ENCODE measurements at places on chromosomes 6 and 20. TPM values are rescaled to one million over a fixed set of nuclear protein-coding genes. Genes with fewer than 3 reads are reported as not detected.

The SLC26A8 gene
- total RNA-seq: under 0.01 TPM

The DYNLRB1 gene
- total RNA-seq: 44.4 TPM

The KIAA1755 gene
- 0.37 TPM for total RNA-seq

The RBPJL gene
- total RNA-seq: not detected

The BTN1A1 gene
- total RNA-seq: under 0.01 TPM

The UBE3D gene
- 11.3 TPM for total RNA-seq

The HSPA12B gene
- 0.98 TPM for total RNA-seq

The GRM4 gene
- total RNA-seq: not detected

The GMEB2 gene
- total RNA-seq: 6.6 TPM

The BPI gene
- total RNA-seq: not detected

The GGTLC1 gene
- not detected for total RNA-seq

The GPR6 gene
- total RNA-seq: not detected

The COL10A1 gene
- total RNA-seq: 6.6 TPM

The SLC13A3 gene
- 2.5 TPM for total RNA-seq

The THBD gene
- total RNA-seq: 15.1 TPM

The LGSN gene
- total RNA-seq: not detected

The DCDC2 gene
- total RNA-seq: under 0.01 TPM

The HBS1L gene
- total RNA-seq: 51.4 TPM

The CTCFL gene
- not detected for total RNA-seq

The DNAH8 gene
- total RNA-seq: not detected

The E2F3 gene
- 7.2 TPM for total RNA-seq

The CRYBG1 gene
- total RNA-seq: 132 TPM

The CTSZ gene
- total RNA-seq: 84.9 TPM

The NXT1 gene
- total RNA-seq: 22.0 TPM

The KCNK5 gene
- 0.37 TPM for total RNA-seq

The TRERF1 gene
- 6.6 TPM for total RNA-seq

The SYNCRIP gene
- total RNA-seq: 58.4 TPM

The MTFR2 gene
- 3.5 TPM for total RNA-seq

The TBC1D22B gene
- 4.8 TPM for total RNA-seq

The EDEM2 gene
- 35.0 TPM for total RNA-seq

The AP5S1 gene
- total RNA-seq: 20.5 TPM

The KCNB1 gene
- total RNA-seq: under 0.01 TPM

The NR2E1 gene
- total RNA-seq: not detected

The CDK5RAP1 gene
- 18.0 TPM for total RNA-seq

The NRSN1 gene
- not detected for total RNA-seq

The PSORS1C1 gene
- 0.39 TPM for total RNA-seq

The ABHD16B gene
- total RNA-seq: not detected

The NKAIN2 gene
- not detected for total RNA-seq

The KIAA0408 gene
- total RNA-seq: 0.39 TPM

The PFDN4 gene
- total RNA-seq: 72.8 TPM

The TRAPPC3L gene
- not detected for total RNA-seq

The CNKSR3 gene
- 4.9 TPM for total RNA-seq

All from subcutaneous preadipocyte (primary cell).